ENCODE measurements at places on chromosomes 16 and 17.

GRCh38 chr17:63437287-63438091 is 8.6 kb downstream of the CYB561 start:
- DNase-seq: no peak

GRCh38 chr17:17742133-17742621 is 60.9 kb downstream of the RAI1 start:
- no peak for DNase-seq

- DNase-seq: no peak
These were observed 8.5 kb downstream of the KRT37 start for GRCh38 chr17:41415833-41416335.

GRCh38 chr16:63057341-63057740 is 1021.1 kb upstream of the CDH8 start:
- no peak for DNase-seq

GRCh38 chr17:75365931-75366275 is 39.6 kb downstream of the GRB2 start:
- no peak for DNase-seq

DNA sequence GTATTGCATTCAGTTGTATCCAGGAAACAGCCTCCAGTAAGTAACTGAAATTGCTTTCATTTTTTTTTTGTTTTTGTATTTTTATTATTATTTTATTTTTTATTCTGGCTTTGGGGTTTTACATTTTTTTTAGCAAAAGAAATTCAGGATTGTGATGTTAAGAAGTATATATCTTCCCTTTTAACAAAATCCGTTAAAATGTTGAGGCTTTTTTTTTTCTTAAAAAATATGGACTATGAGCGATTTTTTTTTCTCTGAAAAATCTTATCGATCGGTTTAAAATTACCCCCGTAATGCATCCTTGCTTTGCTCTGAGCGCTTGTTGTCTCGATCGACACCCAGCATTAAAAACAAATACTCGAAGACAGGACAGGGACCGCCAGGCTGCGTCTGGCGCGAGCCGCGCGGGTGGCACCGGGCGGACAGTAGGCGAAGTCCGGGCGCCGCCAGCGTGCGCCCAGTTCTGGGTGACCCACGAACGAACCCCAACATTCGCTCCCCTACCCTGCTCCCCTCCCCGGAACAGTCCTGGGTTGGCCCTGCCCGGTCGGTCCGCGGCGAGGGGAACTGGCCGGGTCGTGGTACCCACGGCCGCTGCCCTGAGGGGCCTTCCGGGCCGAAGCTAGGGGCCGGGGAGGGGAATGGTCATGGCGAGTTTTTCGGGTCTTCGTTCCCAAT is 482 bp downstream of the BAHCC1 start:
- DNase-seq: no peak

GRCh38 chr16:25553711-25554436 is 137.9 kb upstream of the HS3ST4 start:
- no peak for DNase-seq

GRCh38 chr17:31595666-31596381 is 204.3 kb downstream of the RAB11FIP4 start:
- no peak for DNase-seq

- no peak for DNase-seq
These were observed 82.6 kb downstream of the NOG start for GRCh38 chr17:56675876-56676660.

- no peak for DNase-seq
These were observed 10.6 kb downstream of the TRPV2 start for GRCh38 chr17:16425698-16426659.

DNA sequence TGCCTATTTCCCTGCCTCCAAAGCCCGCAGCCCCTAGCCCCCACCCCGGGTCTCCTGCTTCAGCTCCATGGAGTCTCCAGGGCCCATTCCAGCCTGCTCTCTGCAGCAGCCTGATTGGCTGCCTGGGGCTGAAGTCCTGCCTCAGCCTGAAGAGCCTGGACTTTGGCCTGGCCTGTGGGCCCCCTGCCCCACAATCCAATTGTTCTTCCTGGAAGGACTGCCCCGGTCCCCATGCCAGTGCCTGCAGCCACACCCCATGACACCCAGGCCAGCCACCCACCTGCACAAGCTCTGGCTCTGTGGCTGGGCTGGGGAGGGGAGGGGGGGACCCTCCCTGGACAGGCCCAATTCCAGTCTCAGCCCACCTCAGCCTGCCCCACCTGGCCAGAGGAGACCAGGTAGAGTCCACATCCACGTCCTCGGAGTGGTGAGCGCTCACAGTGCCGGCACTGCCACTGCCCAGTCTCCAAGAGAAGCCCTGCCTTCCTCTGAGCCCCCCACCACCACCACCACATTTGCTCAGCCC is 12.3 kb downstream of the ENPP7 start:
- DNase-seq: no peak

DNA sequence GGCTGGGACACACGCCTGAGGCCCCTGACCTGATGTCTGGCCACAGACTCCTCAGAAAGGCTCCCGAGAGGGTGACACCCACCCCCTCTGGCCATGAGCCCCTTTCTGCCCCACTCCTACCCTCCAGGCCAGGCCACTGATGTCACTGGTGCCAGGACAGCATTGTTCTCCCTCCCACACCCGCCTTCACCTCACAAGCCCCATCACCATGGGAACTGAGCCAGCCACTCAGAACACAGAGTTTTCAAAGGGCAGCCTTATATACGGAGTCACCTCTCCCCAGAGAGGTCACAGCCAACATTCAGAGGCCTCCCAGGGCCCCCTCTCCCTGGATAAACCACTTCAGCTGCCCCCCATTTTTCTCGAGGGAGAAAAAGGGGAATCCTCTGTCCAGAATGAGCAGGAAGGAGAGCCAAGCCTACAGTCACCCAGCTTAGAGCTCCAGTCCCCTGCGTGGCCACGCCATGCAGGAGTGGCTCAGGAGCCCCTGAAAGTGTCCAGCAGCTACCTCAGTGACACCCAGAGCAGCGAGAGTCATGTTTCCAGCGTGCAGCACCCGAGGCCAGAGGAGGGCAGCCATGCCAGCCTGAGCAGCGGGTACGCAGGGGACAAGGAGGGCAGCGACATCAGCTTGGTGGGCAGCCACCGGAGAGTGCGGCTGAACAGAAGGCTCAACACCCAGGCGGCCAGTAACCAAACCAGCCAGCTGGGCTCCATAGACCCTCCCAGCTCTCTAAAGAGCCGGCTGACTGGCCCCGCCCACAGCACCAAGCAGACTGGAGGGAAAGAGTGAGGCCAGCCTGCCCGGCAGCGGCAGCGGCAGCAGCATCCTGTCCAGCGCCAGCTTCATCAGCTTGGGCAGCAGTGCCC is at the start of gene C16orf82:
C16orf82 (plus strand) TSS at position 260 of the 870 bp plus-strand sequence.
- DNase-seq: no peak

- DNase-seq: no peak
These were observed 37.9 kb upstream of the METTL16 start for GRCh38 chr17:2549392-2550211.

GRCh38 chr16:8741636-8742035 is 55.8 kb downstream of the TMEM186 start:
- no peak for DNase-seq

- no peak for DNase-seq
These were observed 79.6 kb upstream of the CACNG5 start for GRCh38 chr17:66755101-66755943.

- DNase-seq: no peak
These were observed 16.4 kb downstream of the NTN1 start for GRCh38 chr17:9037736-9038135.

GRCh38 chr16:31206776-31207175 is 4.2 kb upstream of the PYCARD start:
- no peak for DNase-seq

DNA sequence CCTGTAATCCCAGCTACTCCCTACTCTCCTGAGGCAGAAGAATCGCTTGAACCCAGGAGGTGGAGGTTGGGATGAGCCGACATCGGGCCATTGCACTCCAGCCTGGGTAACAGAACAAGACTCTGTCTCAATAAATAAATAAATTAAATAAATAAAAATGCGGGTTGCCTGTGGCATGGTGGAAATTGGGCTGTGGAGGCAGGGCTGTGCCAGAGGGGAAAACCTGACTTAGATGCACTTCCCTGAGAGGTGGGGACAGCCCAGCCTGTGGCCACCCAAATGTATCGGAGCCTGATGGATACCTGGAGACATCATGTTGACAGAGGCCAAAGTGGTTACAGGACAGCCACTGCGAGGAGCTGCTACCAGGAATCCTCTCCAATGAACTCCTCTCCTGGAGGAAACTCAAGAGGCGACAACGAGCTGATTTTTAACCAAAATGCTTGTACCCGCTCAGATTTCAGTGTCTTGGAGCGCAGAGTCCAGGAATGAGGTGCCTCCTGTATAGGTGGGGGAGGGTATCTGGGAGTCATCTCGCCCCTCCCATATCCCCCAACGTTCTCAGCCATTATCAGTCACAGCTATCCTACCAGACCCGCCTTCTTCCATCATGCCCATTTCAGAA is 32.3 kb downstream of the DDX19A start:
- no peak for DNase-seq

GRCh38 chr16:51419768-51420167 is 268.7 kb upstream of the SALL1 start:
- DNase-seq: no peak

- DNase-seq: no peak
These were observed 1.1 kb downstream of the CTRB1 start for GRCh38 chr16:75219838-75220237.

GRCh38 chr17:59783221-59784047 is 76.0 kb downstream of the VMP1 start:
- no peak for DNase-seq

- DNase-seq: no peak
These were observed 117.8 kb upstream of the METRNL start for GRCh38 chr17:82961366-82962162.

DNA sequence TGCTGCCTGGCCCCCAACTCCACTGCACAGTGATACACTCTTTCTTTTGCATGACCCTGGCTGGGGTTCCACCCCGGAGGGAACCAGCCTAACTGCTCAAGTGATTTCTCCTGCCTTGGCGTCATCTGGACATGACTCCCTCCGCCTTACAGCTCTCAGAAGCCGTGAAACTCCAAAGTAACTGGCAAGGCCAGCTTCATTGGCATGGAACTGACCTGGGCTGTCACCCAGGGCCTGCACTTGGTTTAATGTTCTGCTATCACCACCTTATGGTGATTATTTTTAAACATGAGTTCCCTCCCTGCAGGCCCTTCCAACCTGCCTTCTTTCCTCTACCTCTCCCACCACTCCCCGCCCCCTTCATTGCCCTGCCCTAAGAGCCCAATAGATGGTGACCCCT is 139.7 kb upstream of the CDH5 start:
- DNase-seq: no peak

GRCh38 chr16:66802159-66802558 is 775 bp upstream of the TERB1 start:
- DNase-seq: no peak

DNA sequence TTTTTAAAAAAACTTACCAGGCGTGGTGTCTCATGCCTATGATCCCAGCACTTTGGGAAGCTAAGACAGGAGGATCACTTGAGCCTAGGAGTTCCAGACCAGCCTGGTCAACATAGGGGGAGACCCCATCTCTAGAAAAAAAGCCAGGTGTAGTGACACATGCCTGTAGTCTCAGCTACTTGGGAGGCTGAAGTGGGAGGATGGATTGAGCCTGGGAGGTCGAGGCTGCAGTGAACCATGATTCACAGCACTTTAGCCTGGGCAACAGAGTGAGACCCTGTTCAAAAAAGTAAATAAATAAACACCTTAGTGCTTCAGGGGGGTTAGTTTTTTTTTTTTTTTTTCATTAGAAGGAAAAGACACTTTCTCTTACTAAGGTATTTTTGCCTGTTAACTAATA is 58.9 kb upstream of the LRRC37A3 start:
- no peak for DNase-seq

GRCh38 chr16:78480588-78480987 is 381.1 kb downstream of the WWOX start:
- no peak for DNase-seq

GRCh38 chr17:76585033-76585648 is 519 bp downstream of the ST6GALNAC2 start:
- DNase-seq: no peak

DNA sequence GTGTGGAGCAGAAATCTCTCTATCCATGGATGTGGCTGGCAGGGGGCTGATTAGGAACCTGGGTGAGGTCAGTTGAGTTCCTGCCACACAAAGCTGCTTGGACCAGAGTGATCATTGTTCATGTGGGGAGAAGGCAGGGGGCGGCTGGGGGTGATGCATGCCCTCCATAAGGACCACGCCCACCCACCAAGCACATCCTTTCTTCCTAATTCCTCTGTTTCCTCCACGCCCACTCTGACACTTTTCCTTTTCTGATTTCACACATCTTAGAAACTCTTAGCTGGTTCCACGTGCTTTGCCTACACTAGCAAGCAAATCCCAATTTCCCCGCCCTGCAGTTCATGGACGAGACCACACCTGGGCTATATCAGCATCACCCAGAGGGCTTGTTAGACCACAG is 108.5 kb downstream of the SDK2 start:
- DNase-seq: no peak

GRCh38 chr16:12255473-12255872 is 278.9 kb downstream of the SNX29 start:
- DNase-seq: no peak

- no peak for DNase-seq
These were observed 202.3 kb upstream of the KCNJ16 start for GRCh38 chr17:69872675-69873262.

GRCh38 chr16:17748044-17748719 is 277.4 kb upstream of the XYLT1 start:
- no peak for DNase-seq

GRCh38 chr16:86258713-86259112 is 251.6 kb upstream of the FOXF1 start:
- no peak for DNase-seq

GRCh38 chr16:57262841-57263540 is 17.9 kb downstream of the ARL2BP start:
- no peak for DNase-seq

DNA sequence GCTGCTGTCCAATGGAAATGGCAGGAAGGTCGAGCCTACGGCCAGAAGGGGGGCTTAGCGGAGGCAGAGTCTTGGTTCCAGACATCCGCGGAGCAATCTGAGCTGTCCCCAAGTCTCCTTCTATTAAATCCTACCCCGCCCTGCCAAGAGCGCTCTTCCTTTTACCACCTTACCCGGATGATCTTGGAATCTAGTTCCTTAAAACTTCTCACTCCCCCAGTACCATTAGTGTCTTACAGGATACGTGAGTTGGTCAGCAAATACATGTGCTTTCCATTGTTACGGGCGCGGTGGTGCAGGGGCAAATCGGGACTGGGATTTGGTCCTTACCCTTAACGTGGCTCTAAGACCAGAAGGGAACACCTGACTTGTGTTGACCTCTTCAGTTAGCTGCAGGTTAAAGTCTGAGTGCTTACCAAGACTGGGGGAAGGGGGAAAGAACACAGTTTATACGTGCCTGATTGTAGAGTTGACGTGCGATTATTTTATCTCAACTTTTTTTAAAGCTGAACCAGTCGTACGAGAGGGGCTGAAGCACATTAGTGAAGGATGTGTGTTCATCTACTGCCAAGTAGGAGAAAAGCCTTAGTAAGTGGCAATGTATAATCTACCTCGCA is 495 bp downstream of the TXNDC17 start:
- DNase-seq: no peak

Measured in GOT3 (cell line).